ENCODE measurements at places on chromosomes 2 and 18.

DNA sequence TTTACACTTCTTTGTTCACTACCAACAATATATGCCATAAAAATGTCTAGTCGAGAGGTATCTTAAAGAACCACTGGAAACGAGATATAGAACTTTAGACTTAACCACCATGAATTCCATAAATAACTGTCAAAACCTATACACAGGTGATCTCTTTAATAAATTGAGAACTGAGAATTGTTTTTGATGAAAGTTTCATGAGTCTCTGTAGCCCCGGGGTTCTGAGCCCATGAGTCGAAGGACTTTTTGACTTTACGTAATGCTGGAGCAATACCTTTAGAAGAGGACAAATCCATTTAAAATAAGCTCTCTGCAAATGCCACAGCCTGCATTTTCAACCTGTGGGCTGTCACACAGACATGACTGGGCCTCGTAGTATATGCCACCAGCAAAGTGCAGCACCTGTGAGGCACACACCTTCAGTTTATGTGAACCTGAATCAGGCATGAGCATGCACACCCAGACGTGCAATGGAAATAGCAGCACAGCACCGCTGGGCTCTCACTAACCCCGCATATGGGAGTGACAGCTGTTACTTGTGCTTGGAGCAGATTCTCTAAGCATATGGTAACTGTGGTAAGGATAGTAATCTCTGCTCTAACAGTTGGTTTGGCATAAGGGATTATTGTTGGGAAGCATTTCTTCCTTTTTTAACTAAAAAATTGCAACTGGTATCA lies 383.2 kb downstream of the SOCS6 start:
- DNase-seq, result no peak

DNA sequence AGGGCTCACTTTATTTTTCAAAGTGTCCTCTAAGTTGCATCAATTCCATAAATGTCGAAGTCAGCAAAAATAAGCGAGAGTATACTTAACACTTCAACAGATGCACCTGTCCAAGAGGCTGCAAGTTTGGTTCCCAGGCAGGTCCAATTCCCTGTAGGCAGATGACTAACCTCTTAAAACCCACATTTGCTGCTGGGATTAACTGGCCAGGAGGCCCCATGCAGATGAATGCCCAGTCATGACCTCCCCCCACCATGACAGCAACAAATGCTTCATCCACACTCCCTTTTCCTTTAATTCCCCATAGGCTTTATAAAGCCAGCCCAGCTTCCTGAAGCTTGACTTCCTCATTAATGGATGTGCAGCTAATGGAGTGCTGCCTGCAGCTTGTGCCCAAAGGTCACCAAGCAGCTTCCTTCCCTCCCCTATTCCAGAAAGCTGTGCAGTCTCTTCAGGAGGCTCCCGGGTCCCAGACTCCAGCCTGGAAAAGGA lies 35.7 kb downstream of the REEP1 start:
- DNase-seq, result peak; percentile 43

DNA sequence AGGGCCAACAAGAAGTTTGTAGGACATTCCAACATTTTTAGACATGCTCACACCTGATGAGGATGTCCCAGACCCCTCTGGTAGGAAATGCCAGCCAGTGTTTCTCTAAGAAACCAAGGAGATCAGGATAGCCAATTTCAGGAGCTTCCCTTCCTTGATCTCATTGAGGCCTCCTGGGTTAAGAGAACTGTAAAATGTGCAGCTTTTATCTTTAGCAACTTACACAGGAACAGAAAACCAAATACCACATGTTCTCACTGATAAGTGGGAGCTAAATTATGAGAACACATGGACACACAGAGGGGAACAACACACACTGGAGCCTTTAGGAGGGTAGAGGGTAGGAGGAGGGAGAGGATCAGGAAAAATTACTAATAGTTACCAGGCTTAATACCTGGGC lies 99.6 kb upstream of the MAP2 start:
- DNase-seq, result no peak

DNA sequence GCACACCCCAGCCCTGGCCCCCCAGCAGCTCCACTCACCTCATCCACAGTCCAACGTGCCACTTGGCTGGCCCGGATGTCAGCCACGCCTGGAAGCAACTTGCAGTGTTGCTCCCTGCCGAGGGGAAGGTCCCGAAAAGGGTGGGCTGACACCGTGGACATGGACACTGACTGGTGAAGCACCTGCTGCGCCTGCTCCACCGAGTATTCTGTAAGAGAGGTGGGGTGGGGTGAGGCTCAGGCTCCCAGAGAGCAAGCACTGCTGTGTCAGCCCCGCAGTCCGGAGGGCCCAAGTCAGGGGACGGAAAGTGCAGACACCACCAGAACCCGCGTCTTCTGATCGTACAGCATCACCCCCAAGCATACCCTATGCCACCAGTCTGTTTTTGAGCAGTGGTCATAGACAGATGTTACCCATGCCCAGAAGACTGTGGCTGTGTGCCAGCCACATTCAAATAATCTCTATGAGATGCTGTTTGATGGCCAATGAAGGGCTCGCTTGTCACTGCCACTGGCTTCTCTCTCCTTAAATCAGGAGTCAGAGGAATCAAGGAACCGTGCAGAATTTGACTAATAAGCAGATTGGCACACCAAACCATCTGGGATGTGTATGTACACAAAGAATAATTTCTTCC lies 74.2 kb upstream of the TMEM200C start:
- no peak for DNase-seq

DNA sequence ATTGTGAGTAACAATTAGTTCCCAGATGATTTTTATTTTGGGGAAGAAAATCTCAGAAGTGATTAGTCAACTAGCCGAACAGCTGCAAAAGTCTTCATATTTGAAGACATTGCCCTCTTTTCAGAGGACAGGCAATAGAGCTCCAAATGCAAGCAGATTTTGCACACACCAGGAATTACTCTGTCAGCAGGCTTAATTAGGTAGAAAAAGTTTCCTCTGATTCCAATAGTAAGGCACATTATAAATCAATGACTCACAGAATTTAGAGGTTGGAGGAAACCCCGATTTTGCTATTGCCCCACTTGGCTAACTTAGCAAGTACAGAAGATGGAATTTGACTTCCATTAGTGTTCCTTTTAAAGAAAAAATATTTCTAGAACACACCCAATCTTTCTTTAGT lies 30.7 kb upstream of the SCN1A start:
- no peak for DNase-seq

DNA sequence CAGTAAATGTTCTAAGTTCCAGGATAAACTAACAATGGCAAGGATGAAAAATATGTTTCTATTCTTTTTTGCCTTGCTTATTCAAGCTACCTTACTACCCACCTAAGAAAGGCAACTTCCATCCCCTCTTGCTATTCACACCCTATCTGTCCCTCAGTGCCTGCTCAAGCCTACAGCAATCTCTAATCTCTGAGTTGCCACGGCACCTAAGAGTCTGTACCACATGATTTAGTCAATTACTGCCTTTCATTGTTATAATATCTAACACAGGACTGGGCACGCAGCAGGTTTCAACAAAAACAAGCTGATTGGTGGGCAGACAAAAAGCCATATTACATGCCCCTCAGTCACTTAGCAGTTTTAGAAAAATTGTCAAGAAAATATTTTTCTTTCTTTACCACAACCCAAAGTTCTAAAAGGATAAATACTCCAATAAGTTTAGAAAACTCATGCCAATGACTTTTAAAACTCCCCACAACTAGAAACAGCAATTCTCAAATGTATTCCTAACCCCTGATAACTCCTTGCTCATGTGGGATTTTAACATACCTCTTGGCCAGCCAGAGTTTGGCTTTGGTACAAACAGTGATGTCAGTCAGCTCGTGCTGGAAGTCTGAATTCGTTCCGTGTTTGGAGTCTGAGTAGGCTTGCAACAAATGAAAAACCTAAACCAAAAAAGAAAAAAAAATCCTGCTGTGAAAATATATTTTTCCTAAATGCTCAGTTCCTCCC lies 117.3 kb upstream of the ZFP36L2 start:
- DNase-seq, result peak; percentile 47

DNA sequence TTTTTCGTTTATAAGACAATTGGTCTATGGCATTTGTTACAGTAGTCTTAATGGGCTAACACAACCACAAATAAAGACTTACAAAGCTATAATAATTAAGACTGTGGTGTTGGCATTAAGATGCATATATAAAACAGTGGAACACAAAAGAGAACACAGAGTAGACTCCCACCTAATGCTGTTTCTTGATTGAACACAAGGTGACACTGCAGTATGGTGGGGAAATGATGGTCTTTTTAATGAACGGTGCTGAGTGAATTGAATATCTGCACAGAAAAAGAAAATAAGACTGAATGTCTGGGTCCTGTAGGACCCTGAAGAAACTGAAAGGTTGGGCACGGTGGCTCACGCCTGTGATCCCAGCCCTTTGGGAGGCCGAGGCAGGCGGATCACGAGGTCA lies 1136.6 kb upstream of the NXPH2 start:
- DNase-seq, result peak; percentile 15

GRCh38 chr2:200871151-200871550 lies 6.7 kb upstream of the CLK1 start:
- no peak for DNase-seq

DNA sequence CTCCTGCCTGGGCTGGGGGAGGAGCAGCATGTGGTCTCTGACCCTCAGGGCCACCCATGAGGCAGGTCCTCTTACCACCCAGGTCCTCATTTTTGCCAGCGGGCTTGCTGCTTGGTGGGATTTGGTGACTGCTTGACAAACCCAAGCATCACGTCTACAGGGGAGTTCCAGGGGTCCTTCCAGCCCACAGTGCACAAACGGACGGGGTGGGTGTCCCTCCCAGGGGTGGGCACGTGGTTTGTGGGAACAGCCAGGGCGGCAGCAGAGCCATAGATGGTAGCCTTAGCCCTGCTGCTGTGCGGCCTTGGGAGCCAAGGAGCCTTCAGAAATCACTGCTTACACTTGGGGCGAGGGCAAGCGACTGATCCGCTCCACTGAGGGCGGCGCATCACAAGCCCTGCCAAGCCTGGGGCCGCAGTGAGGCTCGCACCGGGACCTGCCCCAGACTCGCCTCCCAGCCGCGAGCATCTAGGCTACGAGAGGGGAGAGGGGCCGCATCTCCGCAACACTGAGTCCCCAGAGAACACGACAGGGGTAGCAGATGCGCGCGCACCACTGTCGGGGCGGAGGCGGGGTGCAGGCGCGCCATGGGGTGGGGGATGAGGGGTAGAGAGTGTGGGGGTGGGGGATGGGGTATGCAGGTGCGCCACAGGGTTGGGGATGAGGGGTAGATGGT lies 36.9 kb downstream of the SNED1 start:
- no peak for DNase-seq

GRCh38 chr2:201797175-201797840 lies 9.0 kb upstream of the CDK15 start:
- no peak for DNase-seq

GRCh38 chr2:109447251-109447661 lies 166.5 kb downstream of the SEPTIN10 start:
- DNase-seq, result no peak

DNA sequence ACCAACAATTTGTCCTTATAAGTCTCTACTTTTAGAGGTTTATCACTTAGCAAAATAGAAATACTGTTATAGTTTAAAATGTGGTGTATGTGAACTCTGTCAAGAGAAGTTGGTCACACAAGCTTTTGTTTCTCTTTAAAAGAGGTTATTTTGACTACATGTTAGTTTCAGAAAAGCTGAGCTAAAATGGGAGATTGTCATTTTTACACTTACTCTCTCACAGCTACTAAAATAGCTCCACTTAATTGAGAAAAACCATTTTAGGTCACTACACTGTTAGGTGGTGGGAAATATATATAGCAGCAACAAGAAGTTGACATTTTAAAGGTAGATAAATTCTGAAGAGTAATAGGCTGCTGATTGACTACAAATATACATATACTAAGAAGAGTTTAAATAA lies 161.5 kb upstream of the KCNJ3 start:
- DNase-seq, result no peak

DNA sequence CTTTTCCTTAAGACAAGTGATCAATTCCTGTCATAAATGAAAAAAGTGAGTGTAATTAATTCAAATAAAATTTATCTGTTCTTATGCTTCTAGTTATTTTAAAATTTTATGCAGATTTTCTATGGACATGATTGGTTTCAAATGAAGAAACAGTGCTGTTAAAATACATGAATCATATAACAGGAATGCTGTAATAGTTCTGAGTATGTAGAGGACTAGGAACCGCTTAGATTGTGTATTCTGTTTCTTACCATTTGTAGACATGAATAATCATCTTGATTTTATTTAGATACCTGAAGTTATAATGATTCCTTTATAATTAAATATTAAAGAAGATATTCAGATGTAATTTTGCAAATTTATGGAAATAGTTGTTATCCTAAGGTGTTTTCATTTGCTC lies 3.5 kb downstream of the ACTR2 start:
- DNase-seq, result no peak

- no peak for DNase-seq
Observed at GRCh38 chr2:217798191-217798590, 204.6 kb downstream of the TNS1 start.
